ENCODE measurements at places on chromosomes 7 and 10.

DNA sequence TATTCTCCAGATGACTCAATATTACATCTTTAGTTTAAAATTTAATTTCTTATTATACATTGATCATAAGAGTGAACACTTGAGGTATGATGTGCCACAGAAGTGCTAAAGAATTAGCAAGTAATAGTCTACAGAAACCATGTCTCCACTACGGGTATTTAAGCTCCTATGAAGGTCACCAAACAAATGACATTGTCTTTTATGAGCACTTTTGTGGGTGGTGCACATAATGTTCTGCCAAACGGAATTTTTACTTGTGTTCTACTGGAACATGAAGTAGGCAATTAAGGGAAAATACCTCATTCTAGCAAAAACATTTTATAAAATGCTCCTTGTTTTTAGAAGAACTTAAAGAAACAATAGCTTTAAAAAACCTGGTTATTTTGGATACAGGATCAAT lies 27.4 kb upstream of the CUBN start:
- H3K4me3 ChIP-seq: no peak overlapping the region
- H3K27me3 ChIP-seq: no peaks in the 10 kb centered on the region
- no peaks in the 10 kb centered on the region for H3K36me3 ChIP-seq
- no peak for DNase-seq
- no peaks in the 10 kb centered on the region for H3K4me1 ChIP-seq

GRCh38 chr7:155800741-155801267 lies 11.5 kb downstream of the SHH start:
- H3K36me3 ChIP-seq: no peaks in the 10 kb centered on the region
- peaks cover 44% of the 10 kb centered on the region for H3K4me1 ChIP-seq
- H3K27me3 ChIP-seq: peaks cover 10% of the 10 kb centered on the region
- no peak overlapping the region for H3K4me3 ChIP-seq

- H3K4me3 ChIP-seq: no peak overlapping the region
- H3K4me1 ChIP-seq: no peaks in the 10 kb centered on the region
- no peaks in the 10 kb centered on the region for H3K27me3 ChIP-seq
- DNase-seq: no peak
These were observed 19.1 kb downstream of the SIRT1 start for GRCh38 chr10:67903581-67903980.

DNA sequence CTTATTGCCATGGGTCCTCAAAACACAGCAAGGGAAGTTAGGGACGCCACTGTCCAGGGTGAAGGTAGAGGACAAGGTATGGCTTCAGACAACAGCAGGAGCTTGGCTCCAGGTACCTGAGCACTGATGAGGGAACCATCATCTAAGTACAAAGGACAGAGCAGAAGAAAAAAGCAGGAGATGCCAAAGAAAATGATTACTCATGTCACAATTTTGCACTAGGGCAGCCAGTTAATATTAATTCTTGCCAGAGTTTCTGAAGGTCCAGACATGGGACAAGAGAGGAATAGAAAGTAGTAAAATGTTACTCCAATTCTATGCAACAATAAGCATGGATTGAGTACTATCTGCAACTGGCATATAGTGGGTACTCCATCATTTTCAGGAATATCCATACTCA lies 14.1 kb downstream of the PTN start:
- H3K27ac ChIP-seq: no peak overlapping the region
- H3K4me3 ChIP-seq: no peak overlapping the region
- H3K36me3 ChIP-seq: no peaks in the 10 kb centered on the region
- no peak for DNase-seq
- H3K27me3 ChIP-seq: no peaks in the 10 kb centered on the region
- H3K4me1 ChIP-seq: no peaks in the 10 kb centered on the region

GRCh38 chr7:130189343-130189742 lies 15.9 kb downstream of the TMEM209 start:
- no peaks in the 10 kb centered on the region for H3K4me1 ChIP-seq
- DNase-seq: no peak
- H3K36me3 ChIP-seq: peaks cover 12% of the 10 kb centered on the region
- no peak overlapping the region for H3K4me3 ChIP-seq

DNA sequence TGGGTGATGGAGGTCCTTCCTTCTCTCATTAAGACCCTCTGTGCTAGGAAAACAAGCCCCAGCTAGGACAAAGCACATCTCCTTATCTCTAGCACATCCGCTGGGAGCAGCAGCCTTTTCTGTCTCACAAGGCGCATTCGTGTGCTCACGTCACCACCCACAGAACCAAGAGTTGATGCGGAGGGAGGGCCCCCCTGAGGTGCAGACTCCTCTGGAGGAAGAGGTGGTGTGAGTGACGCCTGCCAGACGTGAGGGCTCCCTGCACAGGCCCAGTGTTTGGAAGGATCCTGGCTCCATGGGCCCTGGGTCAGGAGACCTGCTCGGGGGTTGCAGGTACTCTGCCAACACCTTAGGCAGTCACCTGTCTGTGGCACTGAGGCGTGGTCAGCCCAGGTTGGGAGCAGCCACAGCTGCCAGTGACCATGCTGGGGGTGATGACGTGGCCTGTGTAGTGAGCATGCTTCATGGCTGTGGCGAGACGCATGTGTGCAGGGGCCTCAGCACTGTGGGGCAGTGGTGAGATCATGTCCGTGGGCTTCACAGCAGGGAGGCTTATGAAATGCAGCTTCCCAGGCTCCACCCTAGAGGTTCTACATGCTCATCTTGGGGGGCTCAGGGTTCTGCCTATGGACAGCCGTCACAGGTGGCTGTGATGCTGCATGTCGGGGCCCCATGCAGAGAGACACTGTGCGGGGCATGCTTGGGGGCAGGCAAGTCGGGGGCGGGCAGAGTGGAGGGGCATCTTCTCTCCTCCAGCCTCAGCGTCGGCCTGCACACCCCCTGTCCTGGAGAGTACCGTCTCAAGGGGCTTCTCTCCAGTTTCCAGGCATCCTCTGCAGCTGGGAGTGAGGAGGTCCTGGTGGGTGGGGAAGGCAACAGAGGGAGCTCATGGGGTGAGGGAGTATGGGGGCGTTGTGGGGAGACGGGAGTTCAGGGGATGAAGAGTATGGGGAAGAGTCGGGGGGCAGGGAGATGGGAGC lies 56.2 kb upstream of the DPYSL4 start:
- no peak overlapping the region for H3K4me3 ChIP-seq
- no peaks in the 10 kb centered on the region for H3K36me3 ChIP-seq
- no peaks in the 10 kb centered on the region for H3K27me3 ChIP-seq
- no peak for DNase-seq

GRCh38 chr7:39375047-39375873 lies 190.9 kb upstream of the YAE1 start:
- no peak overlapping the region for H3K4me3 ChIP-seq
- no peaks in the 10 kb centered on the region for H3K27me3 ChIP-seq
- no peak overlapping the region for H3K27ac ChIP-seq
- H3K36me3 ChIP-seq: no peaks in the 10 kb centered on the region
- no peak for DNase-seq

DNA sequence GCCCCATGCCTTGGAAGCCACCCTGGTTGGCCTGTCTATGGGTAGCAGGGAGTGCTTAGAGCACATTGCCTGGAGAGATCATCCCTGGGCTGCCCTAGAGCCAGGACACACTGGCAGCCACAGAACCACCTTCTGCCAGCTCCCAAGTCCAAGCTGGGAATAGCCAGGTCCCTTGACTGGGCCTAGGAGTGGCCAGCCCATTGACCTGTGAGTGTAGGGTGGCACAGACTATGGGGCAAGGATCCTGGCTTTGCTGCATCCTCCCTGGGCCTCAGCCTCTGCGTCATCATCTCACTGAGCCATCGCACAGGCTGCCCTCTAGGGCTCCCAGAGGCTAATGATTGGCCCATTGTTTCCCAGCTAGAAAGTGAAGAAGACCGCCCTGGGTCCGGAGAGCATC lies 7.0 kb downstream of the AQP1 start:
- no peaks in the 10 kb centered on the region for H3K36me3 ChIP-seq
- peaks cover 28% of the 10 kb centered on the region for H3K4me1 ChIP-seq
- peak overlapping the region; percentile 24 for H3K27ac ChIP-seq
- no peak overlapping the region for H3K4me3 ChIP-seq
- H3K27me3 ChIP-seq: no peaks in the 10 kb centered on the region

GRCh38 chr7:159098811-159099655 lies 45.6 kb downstream of the VIPR2 start:
- no peak for DNase-seq
- H3K36me3 ChIP-seq: no peaks in the 10 kb centered on the region
- no peak overlapping the region for H3K4me3 ChIP-seq
- no peaks in the 10 kb centered on the region for H3K27me3 ChIP-seq
- H3K4me1 ChIP-seq: peaks cover 33% of the 10 kb centered on the region
- H3K27ac ChIP-seq: peak overlapping the region; percentile 68

- H3K27me3 ChIP-seq: no peaks in the 10 kb centered on the region
- H3K36me3 ChIP-seq: no peaks in the 10 kb centered on the region
- H3K27ac ChIP-seq: no peak overlapping the region
These were observed 66.7 kb downstream of the NOD1 start for GRCh38 chr7:30411897-30412296.

DNA sequence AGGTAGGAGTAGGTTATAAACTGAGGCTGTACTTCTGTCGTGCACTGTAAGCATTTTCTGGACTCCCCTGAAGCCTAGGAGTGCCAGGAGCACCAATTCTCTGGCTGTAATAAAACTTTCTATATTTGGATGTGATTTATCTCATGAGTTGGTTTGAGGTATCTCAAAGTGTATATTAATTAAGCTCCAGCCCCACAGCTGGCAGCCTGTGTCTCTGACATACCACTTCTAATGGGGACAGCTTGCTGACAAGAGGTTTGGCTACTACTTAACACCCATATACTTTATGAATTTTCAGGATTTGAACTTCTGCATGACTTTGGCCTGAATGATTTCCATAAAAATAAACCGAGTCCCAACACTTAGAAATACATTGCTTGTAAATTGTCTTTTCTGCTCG lies 35.2 kb downstream of the CFAP58 start:
- no peaks in the 10 kb centered on the region for H3K27me3 ChIP-seq
- no peaks in the 10 kb centered on the region for H3K36me3 ChIP-seq
- H3K4me1 ChIP-seq: no peaks in the 10 kb centered on the region
- H3K27ac ChIP-seq: no peak overlapping the region
- H3K4me3 ChIP-seq: no peak overlapping the region

Data from vagina (tissue), 2 donors.